ENCODE measurements at places on chromosomes 1 and 21.

- DNase-seq: peak; percentile 34
These were observed 17.0 kb downstream of the SRRM1 start for GRCh38 chr1:24659993-24660665.

DNA sequence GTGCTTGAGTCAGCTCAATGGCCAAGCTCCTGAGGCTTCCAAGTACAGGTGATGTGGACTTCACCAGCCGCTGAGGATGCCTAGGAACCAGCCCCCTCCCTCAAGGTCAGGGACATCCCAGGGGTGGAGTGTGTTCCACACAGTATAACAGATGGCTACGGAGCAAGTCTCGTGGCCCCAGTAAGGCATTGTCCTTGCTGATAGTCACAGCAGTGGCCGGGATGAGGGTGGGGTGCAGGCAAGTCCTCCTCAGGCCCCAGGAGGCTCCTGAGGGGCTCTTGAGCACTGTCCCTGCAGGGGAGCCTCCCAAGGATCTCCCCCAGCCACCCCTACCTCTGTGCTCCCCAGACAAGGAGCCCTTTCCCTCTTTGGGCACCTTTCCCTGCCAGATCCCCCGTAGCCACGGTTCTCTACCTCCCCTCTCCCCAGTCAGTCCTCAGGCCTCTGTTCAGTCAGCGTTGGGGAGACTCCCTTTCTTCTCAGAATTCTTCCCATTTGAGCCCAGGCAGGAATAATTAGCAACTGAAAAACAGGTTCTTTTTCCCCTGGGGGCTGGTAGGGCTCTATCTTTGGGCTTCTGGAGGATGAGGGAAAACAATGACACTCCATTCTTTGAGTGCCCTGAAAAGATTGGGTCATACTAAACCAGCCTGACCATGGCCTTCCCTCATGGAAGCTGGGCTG lies 7.1 kb upstream of the THEM5 start:
- no peak for DNase-seq

- DNase-seq: no peak
These were observed at the start of gene KRTAP8-1 for GRCh38 chr21:30813174-30813573. Gene KRTAP8-1 (minus strand): TSS chr21:30813274. CDS start chr21:30813220, 54 bp downstream.

- no peak for DNase-seq
These were observed 18.2 kb downstream of the RHBG start for GRCh38 chr1:156386949-156387869.

- peak; percentile 43 for DNase-seq
These were observed 145.2 kb downstream of the TNR start for GRCh38 chr1:175597969-175598765.

DNA sequence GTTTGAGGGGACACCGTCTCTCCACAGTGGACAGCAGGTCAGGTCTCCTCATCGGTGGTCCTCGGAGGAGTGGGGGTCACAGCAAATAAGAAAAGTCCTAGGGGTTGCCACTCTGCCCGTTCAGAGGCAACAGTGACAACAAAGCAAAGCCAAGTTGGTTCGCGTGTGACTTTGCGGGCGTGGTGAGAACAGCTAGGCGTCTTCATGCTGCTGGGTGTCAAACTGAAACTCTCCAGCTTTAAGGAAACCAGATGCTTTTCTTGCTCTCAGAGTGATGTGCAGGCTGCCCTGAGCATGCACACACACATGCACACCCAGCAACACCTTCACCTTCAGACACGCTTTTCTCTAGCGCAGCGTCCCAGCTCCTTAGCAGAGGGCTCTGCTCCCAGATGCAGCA lies 70.1 kb upstream of the ARHGEF16 start:
- no peak for DNase-seq

GRCh38 chr1:181784039-181784683 lies 277.4 kb downstream of the ZNF648 start:
- no peak for DNase-seq

DNA sequence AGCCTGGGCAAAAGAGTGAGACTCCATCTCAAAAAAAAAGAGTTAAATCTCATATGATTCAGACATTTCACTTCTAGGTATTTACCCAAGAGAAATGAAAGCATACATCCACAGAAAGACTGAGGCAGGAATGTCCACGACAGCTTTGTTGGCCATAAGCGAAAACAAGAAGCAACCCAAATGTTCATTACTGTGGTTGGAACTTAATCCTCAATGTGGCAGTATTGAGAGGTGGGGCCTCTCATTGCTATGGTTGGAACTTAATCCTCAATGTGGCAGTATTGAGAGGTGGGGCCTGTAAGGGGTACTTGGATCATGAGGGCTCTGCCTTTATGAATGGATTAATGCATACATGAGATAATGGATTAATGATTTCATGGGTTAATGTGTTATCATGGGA lies 15.2 kb downstream of the C21orf58 start:
- peak; percentile 16 for DNase-seq

GRCh38 chr21:29546071-29546470 lies 247.3 kb downstream of the BACH1 start:
- DNase-seq: no peak

GRCh38 chr1:232221802-232222499 lies 408.0 kb downstream of the SIPA1L2 start:
- peak; percentile 62 for DNase-seq

- DNase-seq: no peak
These were observed 11.0 kb downstream of the HMCN1 start for GRCh38 chr1:185745165-185745564.

DNA sequence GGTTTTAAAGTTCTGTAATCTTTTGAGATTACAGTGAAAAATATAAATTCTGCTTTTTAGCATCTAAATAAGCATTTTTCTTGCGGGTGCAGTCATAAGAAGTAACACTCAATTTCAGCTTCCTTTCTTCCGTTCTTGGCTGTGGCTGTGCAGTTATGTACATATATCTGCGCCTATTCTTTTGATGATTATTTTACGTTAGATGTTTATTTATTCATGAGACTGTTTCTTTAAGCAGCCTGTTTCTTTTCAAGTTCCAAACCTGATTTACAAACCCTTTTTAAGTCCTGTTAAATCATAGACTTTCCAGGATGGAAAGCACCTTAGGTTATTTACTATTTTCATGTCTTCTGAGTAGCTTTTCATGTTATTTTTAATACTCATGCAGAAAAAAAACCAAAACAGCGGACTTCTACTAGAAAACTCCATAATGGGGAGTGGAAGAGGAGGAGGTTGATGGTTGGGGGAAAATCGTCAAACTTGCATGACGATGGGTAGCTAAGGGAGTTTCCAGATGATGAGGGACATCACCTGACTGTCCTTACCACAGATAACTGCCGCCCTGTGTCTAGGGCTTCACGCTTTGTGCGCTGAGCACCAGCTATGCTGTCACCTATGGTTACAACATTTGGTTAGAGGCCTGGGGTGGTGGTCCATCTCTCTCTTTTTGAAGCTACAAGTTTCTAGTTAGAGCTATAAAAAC lies 2.6 kb downstream of the PRDM2 start:
- DNase-seq: no peak

- DNase-seq: no peak
These were observed 465.2 kb downstream of the NPHP4 start for GRCh38 chr1:5526822-5527551.

- no peak for DNase-seq
These were observed 50.9 kb upstream of the C1orf198 start for GRCh38 chr1:230919207-230919606.

DNA sequence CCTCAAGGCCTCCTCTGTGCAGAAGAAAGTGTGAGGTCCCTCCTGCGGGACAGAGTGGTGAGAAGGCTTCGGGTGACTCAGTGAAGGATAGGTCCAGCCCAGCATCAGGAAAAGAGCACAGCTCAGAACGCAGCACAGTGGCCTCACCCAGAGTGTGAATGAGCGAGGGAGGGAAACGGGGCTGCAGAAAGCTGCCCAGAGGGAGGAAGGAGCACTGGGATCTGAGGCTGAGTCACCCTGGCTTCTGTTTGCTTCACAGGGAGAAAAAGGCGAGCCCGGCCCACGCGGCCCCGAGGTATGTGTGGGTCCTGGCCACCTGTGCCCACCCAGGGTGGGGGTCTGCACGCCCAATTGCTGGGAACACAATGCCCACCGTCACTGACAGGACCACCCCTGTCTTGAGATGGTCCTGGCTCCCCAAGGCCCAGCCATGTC lies 24.3 kb downstream of the COL6A2 start:
- DNase-seq: peak; percentile 80

GRCh38 chr1:74246315-74246714 lies 11.1 kb downstream of the TNNI3K start:
- DNase-seq: no peak

DNA sequence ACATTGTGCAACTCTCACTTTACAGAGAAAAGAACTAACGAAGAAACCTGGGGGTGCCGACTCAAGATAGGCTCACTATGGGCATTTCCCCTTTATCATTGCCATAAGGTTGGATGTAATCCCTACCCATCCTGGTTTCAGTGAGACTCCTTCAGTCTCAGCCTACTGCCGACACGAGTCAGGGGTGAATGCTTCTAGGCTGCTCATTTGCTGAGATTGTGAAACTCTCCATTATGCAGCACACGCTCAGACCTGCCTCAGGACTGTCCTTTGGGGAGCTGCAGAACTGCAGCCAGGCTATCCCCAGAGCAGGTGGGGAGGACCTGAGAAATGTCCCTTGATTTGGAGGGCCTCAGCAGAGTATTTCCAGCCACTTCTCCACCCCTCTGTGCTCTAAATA lies 22.2 kb downstream of the TSHB start:
- DNase-seq: no peak

- DNase-seq: no peak
These were observed 201.6 kb upstream of the PLXNA2 start for GRCh38 chr1:208445758-208446203.

DNA sequence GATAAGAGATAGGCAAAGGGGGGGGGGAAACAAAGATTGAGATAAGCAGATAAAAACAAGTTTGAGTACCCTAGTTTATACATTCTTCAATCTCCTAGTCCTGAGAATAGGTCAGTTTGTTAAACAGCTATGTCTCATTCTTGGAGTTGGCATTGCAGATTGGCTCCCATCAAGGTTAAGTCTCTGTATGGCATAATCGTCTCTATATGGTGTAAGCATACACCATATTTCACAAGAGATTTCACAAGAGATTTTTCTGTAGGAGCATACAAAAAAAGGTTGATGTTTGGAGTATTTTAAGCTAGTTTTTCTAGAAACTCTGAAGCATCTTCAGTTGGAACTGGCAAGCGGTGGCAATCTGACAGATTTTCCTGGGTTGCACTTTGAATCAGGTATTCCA lies 35.8 kb downstream of the NCAM2 start:
- DNase-seq: no peak

DNA sequence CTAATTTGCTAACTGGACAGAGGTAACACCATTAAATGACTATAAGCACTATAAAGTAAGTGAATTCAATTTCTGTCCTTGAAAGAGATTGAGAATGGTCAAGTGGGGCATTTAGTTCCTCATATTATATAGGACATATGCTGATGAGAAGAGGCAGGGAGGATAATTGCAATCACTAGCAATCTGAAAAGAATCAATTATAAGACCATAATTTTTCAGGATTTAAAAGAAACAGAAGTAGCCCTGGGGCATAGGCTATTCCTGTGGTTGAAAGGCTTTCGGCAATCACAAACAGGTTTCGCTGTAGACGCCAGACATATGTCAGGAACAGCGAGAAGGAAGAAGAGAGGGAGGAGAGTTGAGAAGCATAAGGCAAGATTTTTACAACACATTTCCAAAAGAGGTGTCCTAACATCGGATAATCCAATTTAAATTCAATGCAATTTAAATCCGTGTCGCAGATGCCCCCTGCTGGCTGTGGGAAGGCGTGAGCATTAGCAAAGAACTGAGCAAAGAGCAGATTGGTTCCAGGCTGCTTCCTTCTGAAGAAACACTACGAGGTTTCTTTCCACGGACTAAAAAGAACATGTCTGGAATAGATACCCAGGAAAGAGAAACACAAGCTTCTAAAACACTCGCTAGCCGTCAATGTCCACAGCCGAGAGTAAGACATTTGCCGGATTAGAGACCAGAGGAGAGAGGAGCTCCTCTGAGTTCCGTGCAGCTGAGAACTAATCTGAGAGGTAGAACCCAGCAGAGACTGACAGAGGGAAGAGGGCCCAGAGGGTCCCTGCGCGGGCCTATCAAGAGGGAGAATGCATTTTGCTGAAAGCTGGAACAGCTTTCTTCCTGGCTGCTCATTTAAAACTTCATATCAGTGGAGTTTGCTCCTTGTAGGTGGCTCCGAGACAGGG lies 27.9 kb downstream of the RGS5 start:
- peak; percentile 75 for DNase-seq

- peak; percentile 47 for DNase-seq
These were observed 17.4 kb downstream of the ZNF326 start for GRCh38 chr1:90012300-90012699.

- no peak for DNase-seq
These were observed 91.1 kb upstream of the CACHD1 start for GRCh38 chr1:64378826-64379225.

- no peak for DNase-seq
These were observed 120.1 kb downstream of the BACH1 start for GRCh38 chr21:29418813-29419212.

GRCh38 chr1:206907304-206907991 lies 10.2 kb downstream of the IL24 start:
- DNase-seq: peak; percentile 25

DNA sequence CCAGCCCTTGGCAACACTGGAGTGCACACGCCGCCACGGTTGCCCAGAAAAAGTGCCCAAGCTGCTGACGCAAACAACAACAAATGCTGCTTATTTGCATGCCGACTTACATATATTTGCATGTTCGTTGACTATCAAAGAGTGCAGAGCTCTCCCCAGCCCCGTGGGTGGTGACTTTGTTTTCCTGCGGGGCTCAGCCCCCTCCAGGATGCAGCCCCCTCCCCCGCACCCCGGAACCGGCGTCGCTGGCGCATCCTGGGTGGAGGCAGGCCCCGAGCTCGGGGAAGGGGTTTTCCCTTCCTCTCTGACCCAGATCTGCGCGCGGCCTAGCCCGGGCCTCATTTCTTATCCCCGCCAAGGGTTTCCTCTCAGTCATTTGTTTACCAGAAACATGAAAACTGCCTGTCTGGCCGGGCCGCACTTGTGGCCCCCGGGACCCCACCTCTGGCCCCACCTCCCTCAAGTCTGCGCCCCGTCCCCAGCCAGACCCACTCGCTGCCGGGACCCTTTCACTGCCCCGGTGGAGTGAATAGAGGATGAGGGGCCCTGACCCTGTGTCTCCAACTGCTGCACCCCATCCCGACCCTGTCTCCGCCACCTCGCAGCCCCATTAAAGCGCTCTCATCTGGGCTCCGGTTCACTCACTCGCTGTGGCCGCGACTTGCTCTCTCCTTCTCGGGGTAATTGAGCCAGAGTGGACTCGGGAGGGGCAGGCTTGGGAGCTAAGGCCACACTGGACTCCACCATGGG lies 5.5 kb downstream of the TNFRSF25 start:
- no peak for DNase-seq

- no peak for DNase-seq
These were observed 88.0 kb downstream of the HIVEP3 start for GRCh38 chr1:41830726-41831125.

Data from iris pigment epithelial cell (primary cell).